ENCODE measurements at places on chromosomes 2 and 18.

- no peak for DNase-seq
These were observed 140.2 kb upstream of the COPS8 start for GRCh38 chr2:236945431-236946016.

GRCh38 chr2:30872797-30873196 lies 65.6 kb upstream of the CAPN13 start:
- no peak for DNase-seq

DNA sequence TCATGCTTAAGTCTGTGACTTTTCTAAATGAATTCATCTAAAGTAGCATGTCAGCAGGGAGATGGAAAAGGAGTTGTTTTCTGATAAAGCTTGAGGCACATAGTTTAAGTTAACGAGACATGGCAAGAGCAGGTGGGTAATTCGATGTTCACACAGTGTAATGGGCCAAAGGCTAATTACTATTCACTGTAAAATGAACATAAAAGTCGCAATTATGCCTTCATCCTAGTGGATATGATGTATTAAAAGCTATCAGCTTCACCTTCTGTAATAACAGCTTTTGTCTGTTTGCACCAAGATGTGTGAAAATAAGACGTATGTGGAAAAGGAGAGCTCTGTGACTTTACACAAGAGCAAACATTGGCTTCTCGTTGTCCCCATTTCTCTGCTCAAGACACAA lies 94.2 kb upstream of the CDH20 start:
- no peak for DNase-seq

DNA sequence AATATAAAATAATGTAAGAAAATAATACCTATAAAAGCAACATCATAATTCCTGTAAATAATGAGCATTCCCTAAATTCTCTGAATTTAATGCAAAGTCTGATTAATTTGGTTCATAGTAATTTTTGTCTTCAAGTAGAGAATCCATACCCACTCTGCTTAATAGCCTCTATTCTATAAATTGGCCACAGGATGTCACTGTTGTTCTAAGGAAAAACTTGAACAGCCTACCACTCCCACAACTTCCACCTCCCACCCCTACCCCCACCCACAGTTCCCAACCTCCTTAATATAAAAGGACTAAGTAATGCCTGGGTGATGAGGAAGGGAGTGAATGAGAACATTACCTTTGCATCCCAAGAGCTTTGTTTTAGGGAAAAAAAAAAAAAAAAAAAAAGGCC lies 27.2 kb upstream of the BBS5 start:
- peak; percentile 52 for DNase-seq

DNA sequence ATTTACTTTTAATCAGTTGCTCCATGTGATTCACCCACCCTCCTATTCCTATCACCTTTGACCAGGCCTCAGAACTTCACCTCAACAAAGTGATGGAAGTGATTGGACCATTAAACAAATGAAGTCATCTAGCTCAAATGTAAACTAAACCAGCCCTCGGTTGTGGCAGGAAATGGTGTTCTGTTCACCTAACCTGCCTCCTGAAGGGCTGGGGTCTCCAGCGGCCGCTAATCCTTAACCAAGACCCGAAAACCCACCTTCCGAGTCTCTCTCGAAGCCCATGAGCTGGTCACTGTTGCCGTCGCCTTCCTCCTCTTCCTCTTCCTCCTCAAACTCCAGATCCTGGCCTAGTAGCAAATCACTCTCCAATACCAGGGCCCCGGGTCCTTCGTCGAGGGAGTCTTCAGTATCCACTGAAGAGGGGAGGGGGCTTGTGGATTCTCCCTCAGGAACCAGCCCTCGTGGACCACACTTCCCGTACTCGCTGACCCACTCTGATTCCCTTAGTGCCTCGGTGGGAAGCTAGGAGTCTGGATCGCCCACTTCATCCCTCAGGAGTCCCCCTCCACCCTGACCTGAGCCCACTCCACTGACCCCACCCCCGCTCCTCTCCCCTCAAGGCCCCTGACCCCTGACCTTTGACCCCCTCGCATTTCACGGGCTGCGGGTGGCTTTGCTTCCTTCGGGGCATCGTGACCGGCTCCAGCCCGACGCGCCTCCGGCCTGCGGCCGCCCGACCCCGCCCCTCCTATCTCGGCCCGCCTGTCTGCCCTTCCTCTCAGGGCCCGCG lies 503 bp downstream of the ZNF513 start:
- DNase-seq: peak; percentile 47

DNA sequence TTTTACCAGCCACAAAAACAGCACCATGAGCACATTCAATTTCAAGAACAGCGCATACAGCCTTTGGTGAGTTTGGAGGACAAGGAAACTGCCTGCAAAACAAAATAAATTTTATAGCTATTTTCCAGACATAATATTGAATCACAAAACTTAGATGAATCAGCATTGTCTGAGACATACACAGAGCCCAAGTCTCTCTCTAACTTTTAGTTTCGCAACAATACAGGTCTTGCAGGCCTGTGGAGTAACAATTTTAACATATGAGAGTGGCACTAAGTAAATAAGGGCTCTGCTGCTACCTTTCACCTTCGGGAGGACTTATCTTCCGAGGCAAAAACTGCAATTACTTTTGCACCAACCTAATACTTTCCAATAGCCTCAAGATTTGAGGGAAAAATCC lies 56.1 kb upstream of the PEX13 start:
- no peak for DNase-seq

DNA sequence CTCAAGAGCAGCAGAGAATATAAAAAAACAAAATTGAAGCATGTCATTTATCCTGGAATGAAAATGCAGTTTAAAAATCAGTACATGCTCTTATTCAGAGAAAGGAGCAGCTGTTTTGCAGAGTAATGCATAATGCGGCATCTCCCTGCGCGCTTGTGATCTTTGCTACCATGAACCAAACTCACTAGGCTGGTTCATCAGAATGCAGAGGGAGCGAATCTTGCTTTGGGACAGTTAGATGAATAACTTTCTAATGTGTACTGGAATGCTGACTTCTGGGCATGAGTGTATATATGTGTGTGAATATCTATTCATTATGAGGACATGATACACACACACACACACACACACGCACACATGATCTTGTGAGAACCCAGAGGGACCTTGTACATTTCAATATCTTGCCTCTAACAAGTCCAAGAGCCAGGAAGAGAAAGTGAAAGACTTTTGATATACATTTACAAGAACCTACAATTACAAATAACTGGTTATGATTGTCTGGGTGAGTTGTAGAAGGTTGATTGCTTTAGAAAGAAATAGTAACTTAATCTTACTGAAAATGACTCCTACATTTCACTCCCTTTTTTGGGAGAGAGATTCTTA lies 54.1 kb upstream of the THOC1 start:
- no peak for DNase-seq

DNA sequence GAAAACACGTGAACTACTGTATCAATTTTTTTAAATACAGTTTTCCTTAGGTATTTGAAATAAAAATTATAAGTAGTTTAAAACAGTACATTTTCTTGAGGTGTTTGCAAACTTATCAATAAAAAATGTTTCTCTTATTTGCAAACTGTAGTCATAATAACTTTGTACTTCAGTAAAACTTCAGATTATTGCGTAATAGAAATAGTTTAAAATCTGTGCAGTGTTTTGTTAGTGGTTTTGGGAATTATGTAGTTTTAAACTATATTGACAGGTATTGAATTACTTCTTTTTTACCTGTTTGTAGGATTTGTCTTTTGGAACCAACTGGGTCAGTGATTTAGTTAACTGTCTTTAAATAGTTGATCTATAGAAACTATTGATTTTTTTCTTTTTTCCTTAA lies 7.3 kb downstream of the NAPG start:
- no peak for DNase-seq

DNA sequence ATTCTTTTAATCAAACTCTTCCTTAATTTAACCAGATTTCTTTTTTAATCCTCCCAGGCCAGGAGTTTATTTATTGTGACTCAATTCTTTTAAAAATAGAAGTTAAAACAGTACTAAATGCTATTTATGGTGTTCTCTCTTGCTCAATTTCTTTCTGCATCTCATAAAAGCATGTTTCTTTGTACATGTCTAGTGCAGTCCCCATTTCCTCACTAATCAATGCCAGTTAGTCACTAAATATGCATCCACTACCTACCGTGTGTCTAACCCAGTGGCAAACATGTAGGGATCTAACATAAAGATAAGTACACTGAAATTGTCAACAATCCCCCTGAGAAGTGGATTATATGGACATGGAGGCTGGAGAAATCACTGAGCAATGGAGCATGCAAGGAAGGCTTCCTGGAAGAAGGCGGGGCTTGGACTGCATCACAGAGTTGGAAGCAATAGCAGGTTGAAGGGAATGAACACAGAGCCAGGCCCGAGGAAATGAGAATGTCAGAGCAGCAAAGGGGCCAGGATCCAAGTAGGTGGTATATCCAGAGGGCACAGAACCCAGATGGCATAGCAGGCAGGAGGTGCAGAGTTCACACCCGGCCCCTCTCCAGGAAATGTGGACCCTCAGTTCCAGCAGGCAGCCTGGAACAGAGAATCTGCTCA lies 105.3 kb upstream of the FOSL2 start:
- DNase-seq: no peak

GRCh38 chr18:10239103-10239502 lies 215.3 kb upstream of the APCDD1 start:
- no peak for DNase-seq

DNA sequence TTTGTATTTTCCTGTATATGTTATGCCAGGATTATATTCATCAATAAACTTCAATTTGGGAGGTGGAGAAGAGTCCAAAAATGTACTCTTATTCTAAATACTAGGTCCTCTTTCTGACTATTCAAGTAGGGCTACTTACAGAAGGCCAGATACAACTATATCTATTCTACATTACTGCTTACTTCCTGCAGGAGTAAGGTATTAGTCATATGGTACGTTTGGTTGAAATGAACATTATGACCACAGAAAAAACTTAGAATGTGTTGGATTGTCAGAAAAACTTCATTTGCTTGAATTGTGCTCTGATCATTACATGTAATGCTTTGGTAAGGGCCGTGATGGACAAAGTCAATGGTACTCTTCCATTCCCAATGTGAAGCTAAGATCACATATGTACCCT lies 35.0 kb downstream of the STAT4 start:
- no peak for DNase-seq

DNA sequence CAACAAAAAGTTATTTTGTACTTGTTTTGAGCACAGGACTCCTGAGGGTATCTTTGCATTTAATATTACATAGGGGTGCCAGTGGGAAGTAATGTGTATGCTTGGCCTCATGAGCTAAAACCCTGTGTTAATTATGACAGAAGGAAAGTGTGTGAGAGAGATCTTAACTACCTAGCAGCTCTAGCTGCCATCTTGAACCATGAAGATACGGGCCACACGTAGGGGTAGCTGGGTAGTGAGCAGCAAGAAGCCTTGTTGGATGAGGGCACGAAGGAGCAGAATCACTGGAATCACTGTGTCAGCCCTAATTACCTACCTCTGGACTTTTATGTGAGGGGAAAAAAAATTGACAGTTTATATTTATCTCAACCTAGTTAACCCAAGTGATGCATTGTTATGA lies 15.4 kb upstream of the CASP10 start:
- no peak for DNase-seq
